ENCODE measurements at places on chromosomes 12 and 14.

DNA sequence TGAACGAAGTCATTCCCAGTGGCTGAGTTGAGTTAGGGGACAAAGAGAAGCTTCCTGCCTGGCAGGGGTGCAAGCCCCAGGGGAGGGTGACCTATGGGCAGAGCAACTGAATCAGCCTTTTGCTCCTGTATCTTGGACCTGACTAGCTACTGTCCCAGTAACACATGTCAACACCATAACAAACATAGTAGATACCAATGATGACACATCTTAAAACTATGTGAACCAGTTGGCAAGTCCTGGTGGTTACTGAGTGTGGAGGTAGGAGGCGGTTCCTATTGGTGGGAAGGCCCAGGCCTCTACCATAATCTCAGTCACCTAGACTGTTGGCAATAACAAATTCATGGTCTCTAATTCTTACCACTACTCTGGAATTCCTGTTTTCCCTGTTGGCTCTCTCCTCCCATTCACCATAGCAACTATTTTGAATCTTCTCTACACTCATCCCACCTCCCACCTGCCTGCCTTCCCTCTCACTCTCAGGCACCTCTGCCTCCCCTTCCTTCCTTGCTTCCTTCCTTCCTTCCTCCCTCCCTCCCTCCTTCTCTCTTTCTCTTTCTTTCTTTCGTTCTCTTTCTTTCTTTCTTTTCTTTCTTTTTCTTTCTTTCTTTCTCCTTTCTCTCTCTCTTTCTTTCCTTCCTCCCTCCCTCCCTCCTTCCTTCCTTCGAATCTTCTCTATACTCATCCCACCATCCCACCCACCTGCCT, 8.1 kb upstream of the P2RX7 start:
- DNase-seq, result no peak

GRCh38 chr12:53180220-53180930, at the start of the genes CSAD and ZNF740:
Gene CSAD, minus strand, starts transcription at chr12:53180925. Its CDS starts 7,455 bp downstream, at chr12:53173470.
Gene ZNF740, plus strand, starts transcription at chr12:53180722. Its CDS starts 1,262 bp downstream, at chr12:53181984.
- DNase-seq, result peak; percentile 97

GRCh38 chr12:617304-617915, 45.8 kb downstream of the NINJ2 start:
- DNase-seq, result no peak

DNA sequence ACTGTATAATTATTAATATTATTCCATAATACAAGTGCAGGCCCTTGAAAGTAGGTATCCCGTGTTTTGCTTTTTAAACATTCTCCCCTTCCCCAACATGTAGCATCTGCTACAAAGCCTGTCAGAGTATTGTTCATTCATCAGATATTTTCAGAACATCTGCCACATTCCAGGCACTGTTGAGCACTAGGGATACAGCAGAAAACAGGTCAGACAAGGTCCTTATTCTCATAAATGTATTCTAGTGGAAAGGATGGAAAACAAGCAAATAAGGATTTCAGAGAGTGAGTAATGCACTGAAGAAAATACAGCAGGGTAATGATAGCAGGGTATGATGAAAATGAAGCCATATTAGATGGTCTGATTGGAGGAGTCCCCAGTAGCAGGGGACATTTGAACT, 3.8 kb downstream of the ERP29 start:
- no peak for DNase-seq

DNA sequence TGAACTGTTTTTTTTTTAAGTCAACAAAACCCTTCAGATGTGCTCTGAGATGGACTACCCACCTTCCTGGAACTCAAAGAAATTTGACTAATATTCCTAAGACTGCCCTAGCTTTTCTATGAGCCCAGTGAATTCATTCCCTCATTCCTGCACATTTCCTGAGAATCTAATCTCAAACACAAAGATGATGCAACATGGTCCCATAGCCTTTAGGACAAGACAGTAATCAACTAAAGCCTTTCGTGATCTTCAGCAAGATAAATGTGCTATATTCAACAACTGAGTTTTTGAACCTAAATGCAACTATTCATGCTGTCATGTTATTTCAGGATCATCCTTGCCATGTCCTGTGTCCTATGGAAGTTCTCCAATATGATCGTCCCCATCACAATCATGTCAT, 5.0 kb downstream of the SETD3 start:
- DNase-seq, result no peak

GRCh38 chr14:68733086-68733914, 59.6 kb downstream of the ZFP36L1 start:
- no peak for DNase-seq

DNA sequence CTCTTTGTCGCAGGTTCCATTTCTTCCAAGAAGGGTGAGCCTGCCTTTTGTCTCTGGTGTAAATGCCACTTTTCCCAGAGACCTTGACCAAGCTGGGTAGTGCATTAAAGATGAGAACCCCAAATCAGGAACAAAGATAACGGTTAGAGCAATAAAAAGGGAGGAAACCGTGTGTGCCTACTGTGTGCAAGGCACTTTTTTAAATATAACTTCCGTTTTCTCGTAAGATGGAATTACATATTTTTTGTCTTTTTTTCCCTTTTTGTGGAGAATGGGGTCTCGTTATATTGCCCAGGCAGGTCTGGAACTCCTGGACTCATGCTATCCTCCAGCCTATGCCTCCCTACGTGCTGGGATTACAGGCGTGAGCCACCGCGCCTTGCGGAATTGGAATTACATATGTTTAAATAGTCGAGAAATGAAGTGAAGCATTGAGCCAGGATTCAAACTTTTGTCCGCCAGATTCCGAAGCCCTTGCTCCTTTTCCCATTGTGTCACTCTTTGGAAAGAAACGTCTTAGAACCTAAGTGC, 506 bp upstream of the NABP2 start:
- DNase-seq, result no peak

DNA sequence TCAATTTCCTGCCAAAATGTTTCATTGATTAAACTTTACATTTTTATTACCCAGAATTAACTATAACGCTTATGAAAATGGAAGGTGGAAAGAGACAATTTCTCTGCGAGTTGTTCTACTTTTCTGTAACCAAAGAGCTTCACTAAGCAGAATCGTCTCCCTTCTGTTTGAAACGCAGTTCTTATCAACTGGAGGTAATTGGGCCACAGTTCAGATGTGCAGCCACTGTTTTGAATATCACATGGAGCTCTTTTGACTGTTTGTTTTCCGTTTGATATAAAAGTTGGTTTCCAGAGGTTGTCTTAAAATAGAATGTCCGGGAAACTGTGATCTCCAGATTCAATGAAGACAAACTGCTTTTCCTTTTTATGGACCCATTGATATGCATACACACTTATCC, 183.3 kb upstream of the SEL1L start:
- no peak for DNase-seq

GRCh38 chr12:29146196-29146595, 2.9 kb upstream of the FAR2 start:
- DNase-seq, result no peak

- DNase-seq, result no peak
These were observed 64.2 kb upstream of the RIC8B start for GRCh38 chr12:106710143-106710893.

- no peak for DNase-seq
These were observed 7.5 kb downstream of the SLC8A3 start for GRCh38 chr14:70181276-70181675.

DNA sequence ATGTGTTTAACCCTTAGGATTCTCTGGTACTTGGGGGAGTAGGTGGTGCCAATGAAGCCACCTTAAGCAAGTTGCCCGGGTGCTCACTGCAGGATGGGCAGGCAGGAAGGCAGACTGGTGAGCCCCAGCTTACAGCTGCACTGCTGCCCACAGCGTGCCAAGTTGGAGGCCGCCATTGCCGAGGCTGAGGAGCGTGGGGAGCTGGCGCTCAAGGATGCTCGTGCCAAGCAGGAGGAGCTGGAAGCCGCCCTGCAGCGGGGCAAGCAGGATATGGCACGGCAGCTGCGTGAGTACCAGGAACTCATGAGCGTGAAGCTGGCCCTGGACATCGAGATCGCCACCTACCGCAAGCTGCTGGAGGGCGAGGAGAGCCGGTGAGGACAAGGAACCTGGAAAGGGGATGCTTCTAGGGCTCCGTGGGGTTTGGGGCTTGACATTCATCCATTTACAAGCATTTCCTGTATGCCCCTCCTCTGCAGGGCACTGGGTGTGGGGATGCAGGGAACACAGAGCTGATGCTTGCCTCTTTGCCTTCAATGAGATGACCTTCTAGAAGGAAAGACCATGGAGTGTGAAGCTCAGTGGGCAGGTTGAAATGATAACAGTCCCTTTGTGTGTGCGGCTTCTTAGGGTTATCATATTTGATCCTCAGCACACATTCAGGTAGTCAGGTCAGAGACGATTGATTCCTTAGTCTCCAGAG, 12.4 kb downstream of the KRT7 start:
- DNase-seq, result no peak

- no peak for DNase-seq
These were observed 22.2 kb downstream of the TMEM63C start for GRCh38 chr14:77203611-77204458.

DNA sequence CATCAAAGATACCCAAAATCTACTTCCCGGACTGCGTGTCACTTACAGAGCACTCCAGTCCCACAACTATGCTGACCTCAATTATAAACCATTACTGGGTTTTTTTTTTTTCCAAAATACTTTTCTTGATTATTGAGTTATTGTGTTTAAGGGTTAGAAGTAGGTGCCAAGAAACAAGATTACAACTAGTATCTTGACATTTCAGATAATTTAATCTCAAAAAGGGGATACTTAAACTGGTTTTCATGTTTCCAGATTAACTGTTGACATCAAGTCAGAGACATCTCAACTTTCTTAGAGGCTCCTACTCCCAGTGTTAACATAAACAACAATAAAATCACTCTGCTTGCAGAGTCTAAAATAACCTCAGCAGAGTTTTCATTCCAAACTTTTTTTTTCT, 131.2 kb upstream of the ARID2 start:
- no peak for DNase-seq

GRCh38 chr12:114186241-114187002, 219.5 kb downstream of the TBX5 start:
- no peak for DNase-seq

GRCh38 chr14:94113490-94113889, 3.0 kb downstream of the IFI27 start:
- no peak for DNase-seq

DNA sequence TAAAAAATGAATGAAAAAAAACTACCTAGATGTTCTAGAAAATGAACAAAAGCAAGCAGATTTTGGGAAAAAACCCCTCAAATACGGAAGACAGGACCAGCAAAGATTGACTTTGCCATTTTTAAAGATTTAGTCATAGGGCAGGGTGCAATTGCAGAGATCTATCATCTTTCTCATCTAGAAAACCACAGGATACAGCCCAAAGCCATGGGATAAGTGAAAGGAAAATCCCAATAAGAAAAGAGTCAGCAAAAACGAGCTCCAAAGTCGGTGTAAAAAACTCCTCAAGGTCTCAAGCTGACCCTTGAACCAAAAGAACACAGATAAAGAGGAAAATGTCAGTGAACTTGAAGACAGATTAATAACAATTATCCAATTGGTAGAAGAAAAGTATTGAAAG, 28.0 kb downstream of the CEP290 start:
- no peak for DNase-seq

DNA sequence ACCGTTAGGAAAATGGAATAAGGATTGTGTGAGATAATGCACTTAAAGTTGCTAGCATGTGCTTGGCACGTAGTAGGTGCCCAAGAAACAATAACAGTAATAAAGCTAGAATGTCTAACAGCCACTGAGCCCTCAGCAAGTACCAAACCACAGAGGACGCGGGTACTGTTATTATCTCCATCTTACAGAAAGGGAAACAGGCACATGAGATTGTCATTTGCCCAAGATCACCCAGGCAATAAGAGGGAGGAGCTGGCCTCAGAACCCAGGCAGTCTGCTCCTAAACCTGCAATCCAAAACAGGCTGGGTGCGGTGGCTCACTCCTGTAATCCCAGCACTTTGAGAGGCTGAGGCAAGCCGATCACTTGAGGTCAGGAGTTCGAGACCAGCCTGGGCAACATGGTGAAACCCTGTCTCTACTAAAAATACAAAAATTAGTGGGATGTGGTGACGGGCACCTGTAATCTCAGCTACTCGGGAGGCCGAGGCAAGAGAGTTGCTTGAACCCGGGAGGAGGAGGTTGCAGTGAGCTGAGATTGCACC, 5.1 kb upstream of the SDS start:
- no peak for DNase-seq

DNA sequence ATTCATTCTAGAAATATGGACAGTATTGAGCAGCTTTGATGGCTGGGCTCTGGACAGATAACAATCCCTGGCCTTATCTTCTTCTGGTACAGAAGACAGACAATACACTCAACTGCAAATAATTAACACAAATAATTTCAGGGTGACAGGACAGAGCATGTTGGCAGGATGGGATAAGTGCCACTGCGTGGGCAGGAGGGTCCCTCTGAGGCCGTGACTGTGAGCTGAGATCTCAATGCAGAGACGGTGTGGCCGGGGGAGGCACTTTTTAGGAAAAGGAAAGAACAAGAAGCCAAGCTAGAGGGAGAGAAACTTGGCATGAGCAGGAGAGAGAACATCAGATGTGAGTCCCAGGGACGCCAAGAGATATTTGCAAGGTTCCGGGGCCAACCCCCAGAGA, 8.1 kb downstream of the SYNE3 start:
- DNase-seq, result no peak

DNA sequence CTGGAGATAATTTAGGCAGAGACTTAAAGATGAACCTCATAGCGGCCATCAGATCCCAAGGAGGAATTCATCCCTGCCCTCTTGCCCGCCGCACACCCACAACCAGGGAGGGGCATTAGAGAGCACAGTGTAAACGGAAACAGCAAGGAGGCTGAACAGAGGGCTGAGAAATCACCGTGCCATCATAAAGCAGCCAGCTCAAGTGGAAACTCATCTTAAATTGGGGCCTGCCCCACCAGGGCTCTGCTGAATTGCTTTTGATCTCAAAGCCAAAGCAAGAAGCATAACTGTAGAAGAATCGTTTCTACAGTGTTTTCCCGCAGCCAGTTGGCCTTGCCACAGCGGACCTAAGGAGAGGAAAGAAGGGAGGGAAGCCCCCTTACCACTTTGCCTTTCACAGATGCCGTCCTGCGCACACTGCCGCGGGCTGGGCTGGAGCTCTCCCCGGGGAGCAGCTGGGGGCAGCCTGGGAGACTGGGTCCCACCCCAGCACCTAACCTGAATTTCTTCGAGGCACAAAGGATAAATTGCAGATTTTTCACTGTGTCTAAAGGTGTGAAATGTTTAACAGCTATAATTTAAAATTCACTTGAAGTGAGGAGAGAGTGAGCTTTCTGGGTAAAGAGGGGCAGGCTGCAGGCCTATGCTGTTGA, 51.8 kb upstream of the MMP17 start:
- DNase-seq, result no peak

DNA sequence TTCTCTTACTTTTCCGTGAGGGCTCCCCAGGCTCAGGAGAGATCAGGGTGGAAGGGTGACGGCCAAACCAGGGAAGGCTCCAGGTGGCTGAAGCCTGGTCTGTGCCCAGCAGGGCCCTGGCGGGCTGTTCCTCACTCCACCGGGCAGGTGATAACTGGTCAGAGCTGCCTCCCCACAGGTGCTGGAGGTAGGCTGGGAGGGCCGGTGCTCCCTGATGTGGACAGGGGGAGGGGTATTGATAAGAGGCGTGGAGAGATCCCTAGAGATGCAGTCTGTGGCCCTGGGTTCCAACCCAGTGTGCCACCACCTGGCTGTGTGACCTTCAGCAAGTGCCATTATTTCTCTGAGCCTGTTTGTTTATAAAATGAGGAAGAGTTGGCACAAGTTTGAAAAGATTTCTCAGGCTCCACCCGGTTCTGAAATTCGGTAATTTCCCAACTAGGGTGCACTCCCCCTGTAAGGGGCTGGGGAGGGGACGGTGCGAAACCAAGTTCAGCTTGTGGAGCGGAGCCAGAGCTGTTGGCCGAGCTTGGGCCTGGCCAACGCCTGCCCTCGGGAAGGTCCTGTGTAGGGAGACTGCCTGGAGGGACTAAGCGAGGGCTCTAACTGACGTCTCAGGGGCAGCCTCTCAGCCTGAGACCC, 1.0 kb upstream of the NR4A1 start:
- DNase-seq, result no peak

- no peak for DNase-seq
These were observed 134.4 kb downstream of the DACT1 start for GRCh38 chr14:58772116-58772515.
